ENCODE measurements at places on chromosomes 7 and 10. TPM values are rescaled to one million over a fixed set of nuclear protein-coding genes. Genes with fewer than 3 reads are reported as not detected.

DNA sequence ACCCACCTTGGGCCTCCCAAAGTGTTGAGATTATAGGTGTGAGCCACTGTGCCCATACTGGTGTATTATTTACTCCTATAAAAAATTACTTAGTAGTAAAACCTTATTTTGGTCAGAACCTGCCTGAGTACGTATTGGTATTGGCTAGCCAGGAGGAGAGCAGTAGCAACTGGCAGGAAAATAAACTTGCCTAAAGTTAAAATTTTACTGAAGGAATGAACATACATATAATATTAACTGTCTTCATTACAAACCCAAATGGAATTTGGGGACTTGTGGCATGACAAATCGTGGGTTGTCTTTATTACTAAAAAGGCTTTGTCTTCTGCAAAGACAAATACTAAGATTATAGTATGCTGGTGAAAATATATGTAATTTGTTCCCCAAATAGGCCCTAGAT lies 8.4 kb downstream of the RAB18 start:
- no peak for DNase-seq

- DNase-seq, result no peak
Observed at GRCh38 chr7:139772115-139772514, 5.7 kb downstream of the HIPK2 start.

DNA sequence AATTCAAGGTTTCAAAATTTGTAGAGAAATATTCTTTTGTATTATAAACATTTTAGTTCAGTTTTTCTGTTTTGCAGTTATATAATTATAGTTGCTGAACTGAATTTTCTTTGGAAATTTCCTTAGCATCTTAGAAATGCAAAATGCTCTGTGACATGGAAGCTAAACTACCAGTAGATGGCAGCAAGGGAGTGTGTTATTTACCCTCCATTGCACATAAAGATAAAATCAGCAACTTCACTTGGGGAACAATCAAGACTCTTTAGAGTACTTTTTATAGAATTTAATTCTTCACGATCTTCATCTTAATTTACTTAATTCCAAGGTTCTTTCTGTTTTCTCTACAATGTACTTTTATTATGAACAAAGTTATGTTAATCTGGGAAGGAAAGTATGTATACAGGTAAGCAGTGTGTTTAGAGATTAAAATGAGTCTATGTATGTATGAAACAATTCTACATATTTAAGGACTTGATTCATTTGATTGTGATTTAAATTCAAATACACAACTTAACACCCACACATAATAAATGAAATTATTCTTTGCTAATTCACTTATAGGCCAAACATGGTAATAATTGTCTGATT lies 404.2 kb downstream of the THSD7A start:
- DNase-seq, result no peak

DNA sequence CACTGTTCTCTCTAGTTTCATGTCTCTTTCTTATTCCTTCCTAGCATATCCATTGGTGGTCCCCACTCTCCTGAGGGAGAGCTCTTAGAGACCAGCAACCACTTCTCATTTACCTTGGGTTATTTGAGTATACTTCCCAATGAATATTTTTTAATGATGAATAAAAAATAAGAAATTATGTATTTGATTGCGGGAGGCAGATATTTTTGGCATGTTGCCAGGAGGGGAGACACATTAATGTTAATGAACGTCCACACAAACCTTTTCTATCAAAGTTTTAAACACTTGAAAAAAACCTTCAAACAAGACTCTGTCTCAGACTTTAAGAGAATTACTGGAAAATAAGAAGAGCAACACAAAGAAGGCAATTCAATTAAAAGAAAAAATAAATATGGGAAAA lies 260.6 kb upstream of the MAGI2 start:
- no peak for DNase-seq

DNA sequence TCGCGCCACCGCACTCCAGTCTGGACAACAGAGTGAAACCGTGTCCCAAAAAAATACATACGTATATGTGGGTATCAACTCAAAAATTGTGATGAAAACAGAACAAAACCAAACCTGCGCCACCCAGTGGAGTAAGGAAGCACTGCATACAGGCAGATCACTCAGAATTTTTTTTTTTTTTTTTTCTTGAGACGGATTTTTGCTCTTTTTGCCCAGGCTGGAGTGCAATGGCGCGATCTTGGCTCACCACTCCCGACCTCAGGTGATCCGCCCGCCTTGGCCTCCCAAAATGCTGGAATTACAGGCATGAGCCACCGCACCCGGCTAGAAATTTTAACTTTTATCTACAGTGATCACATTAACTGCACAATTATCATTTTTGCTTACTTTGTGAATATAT lies 9.1 kb upstream of the TMEM236 start:
- DNase-seq, result no peak

GRCh38 chr10:114821915-114822443 lies 399 bp downstream of the FHIP2A start:
- no peak for DNase-seq

DNA sequence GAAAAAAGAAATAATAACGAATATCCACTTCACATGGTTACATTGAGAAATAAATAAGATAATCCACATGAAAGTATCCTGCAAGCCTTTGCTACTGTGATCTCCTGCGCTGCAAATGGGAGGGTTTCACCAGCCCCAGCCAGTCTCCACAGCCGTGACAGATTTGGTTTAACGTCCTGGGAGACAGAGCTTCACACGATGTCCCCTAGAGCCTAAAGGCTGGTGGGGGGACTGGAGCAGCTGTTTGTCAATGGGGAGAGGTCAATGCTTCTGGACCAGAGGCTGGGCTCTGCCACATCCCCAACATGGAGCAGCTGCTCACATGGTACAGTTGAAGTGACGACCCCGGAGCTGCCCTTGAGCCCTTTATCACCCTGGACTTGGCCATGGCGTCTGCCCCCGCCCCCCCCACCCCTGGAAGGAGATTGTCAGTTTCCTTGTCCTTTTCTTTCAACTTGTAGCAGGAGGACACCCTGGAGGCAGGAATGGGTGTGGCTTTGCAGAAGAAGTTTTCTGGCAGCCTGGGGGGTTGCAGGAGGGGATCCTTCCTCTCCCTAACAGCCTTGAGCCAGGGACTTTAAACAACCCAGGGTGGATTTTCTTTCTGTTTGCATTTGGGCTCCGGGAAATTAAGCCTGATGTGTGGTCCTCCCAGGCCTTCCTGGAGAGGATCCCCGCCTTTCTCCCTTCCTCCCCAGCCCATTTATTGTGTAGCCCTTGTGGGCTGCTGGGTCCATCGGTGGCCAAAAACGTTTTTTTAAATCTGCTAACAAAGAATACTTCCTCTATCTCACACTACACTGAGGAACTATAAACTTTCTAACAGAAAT lies 37.0 kb upstream of the MXI1 start:
- DNase-seq, result no peak

DNA sequence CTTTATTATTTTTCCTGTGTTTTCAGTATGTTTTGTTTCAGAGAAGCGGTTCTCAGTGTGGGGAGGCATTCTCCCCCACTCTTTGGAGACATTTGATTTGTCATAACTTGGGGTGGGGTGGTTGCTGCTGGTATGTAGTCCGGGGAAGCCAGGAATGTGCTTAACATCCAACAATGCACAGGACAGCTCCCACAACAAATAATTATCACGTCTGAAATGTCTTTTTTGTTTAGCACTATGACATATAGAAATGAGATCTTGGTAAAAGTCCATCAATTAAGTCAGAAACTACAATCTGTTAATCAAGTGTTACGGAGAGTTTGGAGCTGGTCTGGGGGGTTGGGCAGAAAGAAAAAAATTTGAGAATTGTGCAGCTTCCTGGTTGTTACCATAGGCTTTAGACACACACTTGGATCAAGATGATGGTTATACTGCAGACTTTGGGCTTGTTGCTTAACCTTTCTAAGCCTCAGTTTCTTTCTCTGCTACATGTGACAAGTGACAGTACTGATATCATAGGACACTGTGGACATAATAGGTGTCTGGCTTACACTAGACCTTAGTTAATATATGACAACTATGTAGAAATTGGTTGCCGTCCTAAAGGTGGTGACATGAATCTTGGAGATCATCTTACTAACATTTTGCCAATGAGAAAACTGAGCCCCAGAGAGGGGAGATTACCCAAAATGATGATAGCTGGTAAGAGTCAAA lies 113.7 kb downstream of the LRMDA start:
- no peak for DNase-seq

Gene NPY
- total RNA-seq, result not detected

Gene ADARB2
- not detected for total RNA-seq
